ENCODE measurements at places on chromosomes 3 and 15.

DNA sequence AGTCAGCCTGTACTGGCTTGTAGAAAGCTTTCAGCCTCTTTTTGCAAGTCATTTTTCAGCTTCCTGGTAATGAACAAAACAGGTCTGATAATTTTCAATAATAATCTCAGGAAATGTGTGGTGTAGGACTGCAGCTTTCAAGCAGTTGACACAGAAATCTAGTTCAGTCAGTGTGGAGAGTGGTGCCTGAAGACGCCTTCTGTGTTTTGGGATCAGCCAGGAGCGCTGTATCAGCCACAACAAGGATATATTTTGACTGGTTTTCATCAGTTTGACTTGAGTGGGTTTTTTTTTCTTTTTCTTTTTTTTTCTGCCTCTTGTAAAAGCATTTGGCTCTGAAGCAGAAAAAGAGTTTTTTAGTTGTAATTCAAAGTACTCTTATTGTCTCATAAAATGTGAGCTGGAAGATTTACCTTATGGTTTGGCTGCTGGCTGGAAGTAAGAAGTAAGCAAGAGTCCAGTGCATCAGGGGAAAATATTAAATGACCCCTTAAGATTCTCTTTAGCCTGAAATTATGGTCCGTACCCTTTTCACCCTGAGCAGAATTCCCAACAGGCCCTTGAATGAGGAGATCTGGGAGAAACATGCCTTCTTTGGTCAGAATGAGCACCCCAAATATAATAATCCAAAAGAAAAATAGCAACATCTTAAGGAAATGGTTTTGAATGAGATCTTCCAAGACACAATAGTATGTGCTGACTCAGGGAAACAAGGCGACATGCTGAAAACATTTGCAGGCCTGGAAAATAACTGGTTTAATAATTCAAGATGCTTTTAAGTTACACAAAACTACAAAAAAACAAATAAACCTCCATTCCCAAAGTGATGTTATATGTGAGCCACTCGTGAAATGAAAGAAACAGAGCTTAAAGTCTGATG lies 332.7 kb upstream of the ADAMTS9 start:
- no peak for DNase-seq

- DNase-seq: no peak
These were observed 4.5 kb downstream of the EOGT start for GRCh38 chr3:69008980-69009379.

DNA sequence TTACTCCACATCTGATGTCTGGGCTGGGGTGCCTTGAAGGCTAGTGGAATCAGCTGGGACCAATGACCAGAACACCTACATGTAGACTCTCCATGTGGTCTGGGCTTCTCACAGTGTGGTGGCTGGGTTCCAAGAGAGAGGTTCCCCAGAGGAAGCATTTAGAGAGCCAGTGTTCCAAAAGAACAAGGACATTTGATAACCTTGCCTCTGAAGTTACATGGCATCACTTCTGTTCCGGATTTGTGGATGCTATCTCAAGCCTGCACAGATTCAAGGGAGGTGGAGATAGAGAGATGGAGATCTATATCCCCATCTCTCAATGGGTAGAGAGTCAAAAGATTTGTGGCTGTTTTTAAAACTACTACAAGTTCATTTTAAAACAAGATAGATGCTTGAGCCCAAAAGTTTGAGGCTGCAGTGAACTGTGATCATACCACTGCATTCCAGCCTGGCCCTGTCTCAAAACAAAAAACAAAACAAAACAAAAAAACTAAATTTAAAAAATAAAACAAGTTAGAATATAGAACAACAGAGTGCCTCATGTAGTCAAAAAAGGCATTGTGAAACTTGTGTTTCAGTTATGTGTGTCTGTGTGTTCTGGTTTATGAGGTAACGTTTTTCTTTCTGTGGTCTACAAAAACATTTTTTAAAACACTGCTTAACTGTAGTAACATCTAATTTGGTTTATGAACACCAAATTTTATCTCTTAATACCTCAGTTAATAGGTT lies 44.8 kb downstream of the PDE8A start:
- DNase-seq: no peak

DNA sequence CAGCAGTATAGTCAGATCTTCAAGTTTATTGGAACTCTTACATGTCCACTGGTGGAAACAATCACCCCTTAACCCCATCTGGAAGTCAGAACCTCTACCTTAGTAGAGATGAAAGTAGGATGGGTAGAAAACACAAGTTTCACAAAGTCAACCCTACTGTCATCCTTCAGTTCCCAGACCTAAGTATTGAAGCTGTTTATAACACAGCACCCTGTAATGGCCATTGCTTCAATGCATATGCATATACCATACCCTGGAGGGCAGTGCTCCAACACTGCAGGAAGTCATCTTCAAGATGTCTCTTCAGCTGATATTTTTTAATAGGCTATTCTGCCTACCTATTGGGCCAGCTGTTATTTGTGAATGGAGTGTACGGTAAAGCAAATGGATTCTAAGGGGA lies 241.3 kb downstream of the UBE2E2 start:
- no peak for DNase-seq

- no peak for DNase-seq
These were observed 5.2 kb downstream of the NR1D2 start for GRCh38 chr3:23950293-23950692.

- DNase-seq: no peak
These were observed 315.0 kb upstream of the NR2E3 start for GRCh38 chr15:71495398-71495780.

DNA sequence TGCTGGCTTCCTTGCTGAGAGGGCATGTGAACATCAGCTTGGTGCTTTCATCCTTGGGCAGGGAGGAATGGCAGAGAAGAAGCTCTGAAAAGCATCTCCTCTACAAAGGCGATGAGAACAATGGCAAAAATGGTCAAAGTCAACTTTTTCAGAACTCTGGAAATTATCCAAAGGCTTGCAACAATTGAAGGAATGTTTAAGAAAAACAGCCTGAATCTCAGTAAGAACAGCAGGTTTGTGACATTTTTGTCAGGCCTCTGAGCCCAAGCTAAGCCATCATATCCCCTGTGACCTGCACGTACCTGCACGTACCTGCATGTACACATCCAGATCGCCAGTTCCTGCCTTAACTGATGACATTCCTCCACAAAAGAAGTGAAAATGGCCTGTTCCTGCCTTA lies 51.8 kb downstream of the ONECUT1 start:
- no peak for DNase-seq

DNA sequence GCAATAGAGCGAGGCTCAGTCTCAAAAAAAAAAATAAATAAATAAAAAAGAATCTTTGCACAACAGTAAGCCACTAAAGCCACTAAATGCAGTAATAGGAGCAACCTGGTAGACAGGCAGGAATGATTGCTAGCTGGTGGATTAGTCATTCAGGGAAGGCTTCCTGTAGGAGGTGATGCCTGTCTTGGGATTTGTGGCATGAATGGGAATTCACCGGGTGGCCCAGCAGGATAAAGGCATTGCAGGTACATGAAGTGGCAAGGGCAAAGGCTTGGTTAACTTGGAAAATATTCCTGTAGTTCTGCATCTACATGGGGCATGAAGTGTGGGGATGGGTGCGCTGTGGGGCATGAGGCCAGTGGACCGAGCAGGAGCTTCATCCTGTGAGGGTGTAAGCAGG lies 94.5 kb downstream of the IQSEC1 start:
- no peak for DNase-seq

DNA sequence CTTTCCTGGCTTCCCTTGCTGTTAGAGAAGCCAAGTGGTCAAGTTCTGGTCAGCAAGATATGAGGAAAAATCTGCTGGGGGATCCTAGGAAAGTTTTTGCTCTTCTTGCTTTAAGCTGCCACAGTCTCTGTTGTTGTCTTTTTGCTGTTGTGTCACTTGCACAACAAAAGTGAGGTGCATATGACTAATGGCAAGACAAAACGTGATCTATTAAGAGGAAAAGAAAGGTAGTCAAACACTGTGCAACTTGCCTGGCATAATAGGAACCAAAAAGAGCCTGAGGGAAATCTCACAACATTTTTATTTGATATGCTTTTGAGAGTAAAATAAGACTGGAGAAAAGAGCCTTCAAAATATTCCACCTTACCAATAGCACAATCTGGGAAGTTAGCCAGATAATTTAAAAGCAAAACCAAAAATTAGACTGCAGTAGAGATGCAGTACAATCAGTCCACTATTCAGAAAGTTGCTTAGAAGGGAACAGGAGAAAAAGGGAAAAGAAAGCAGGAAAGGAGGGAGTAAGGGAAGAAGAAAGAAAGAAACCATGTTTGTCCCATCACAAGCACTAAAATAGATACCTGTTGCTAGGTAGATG lies 110.0 kb upstream of the SLC4A7 start:
- DNase-seq: no peak

DNA sequence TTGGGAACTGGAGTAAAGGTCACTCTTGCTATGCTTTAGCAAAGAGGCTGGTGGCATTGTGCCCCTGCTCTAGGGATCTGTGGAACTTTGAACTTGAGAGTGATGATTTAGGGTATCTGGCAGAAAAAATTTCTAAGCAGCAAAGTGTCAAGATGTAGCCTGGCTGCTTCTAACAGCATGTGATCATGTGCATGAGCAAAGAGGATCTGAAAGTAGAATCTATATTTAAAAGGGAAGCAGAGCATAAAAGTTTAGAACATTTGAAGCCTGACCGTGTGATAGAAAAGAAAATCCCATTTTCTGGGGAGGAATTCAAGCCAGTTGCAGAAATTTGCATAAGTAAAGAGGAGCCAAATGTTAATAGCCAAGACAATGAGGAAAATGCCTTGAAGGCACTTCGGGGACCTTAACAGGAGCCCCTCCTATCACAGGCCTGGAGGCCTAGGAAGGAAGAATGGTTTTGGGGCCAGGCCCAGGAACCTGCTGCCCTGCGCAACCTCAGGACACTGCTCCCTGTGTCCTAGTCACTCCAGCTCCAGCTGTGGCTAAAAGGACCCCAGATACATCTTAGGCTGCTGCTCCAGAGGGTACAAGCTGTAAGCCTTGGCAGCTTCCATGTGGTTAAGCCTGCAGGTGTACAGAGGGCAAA lies 212.2 kb upstream of the LINGO1 start:
- DNase-seq: no peak

- DNase-seq: no peak
These were observed 123.8 kb upstream of the BNIP2 start for GRCh38 chr15:59812889-59813288.

DNA sequence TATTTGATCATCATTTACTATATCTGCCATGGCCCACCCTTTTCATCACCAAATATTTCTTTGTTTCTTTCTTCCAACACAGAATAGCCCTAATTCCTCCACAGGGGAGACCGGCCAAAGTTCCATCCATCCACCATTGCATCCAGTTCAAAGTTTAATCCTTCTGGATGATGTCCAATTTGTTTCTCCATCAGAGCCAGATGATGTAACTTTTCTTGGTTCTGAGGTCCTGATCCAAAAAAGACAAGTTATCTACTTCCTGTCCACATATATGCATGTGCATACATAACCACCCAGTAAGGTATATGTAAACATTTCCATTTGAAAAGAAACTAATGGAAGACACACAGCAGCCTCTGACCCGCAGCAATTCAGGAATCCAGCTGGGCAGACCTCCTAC lies 237.3 kb downstream of the SHOX2 start:
- no peak for DNase-seq

DNA sequence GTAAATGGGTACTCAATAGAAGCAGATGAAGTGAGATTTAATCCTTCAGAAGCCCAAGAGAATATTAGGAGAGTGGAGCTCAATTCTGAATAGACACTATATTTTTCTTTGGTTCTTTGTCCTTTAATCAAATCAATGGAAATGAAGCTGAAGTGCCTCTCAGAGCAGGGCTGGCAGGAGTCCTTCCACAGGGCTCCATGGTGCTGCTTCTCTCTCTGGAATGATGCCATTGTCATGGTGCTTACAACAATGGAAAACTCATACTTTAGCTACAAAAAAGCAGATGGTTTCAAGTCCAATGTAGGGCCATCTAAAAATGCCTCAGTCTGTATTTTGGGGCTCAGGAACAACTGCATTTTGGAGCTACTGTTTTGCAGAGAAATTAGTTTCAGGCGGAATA lies 125.1 kb downstream of the SNRK start:
- no peak for DNase-seq

GRCh38 chr3:129343643-129344360 lies 65.1 kb downstream of the HMCES start:
- DNase-seq: peak; percentile 32

- peak; percentile 78 for DNase-seq
These were observed at the start of gene FOXP1 for GRCh38 chr3:71583566-71584393. Gene FOXP1, minus strand, starts transcription at chr3:71583728. Its CDS starts 385,347 bp downstream, at chr3:71198381.

GRCh38 chr15:32041294-32041693 lies 11.0 kb downstream of the CHRNA7 start:
- no peak for DNase-seq

- no peak for DNase-seq
These were observed 17.2 kb upstream of the RBSN start for GRCh38 chr3:15116032-15116669.

DNA sequence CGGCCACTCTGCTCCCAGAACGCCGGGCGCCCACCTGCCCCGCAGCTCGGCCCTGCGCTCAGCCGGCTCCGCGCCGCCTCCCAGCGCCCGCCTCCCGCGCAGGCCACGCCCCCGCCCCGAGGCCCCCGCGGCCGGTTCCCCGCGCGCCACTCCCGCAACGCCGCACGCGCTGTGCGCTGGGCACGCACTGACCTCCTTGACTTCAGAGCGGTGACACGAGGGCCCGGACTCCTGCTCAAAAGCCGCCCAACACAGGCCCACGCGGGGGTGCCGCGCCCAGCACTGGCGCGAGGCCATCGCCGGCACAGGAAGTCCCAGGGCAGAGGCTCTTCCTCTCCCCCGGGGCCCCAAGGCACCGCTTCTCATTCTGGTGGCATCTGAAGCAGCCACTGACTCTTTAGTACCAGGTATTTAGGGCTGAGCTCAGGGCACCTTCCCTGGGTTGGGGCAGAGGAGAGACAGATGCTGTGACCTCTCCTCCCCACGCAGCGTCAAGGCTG lies 12.4 kb downstream of the TNK2 start:
- peak; percentile 74 for DNase-seq

DNA sequence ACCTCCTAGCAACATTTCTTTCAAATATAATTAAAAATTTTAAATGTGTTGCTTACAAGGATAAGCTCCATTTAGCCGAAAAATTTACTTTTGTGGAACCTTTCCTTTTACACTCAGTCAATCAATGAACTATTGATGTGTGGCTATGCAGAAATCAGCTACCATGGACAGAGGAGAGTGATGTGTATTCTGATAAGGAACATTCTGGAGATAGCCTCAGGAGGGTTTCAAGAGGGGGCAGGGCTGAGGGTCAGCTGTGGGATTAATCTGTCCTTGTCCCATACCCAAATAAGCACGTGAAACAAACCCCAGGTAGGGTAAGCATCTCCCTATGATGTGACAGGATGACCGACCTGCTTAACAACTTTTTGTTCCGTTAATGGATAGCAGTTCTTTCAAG lies 192.6 kb upstream of the PROK2 start:
- no peak for DNase-seq

- no peak for DNase-seq
These were observed 1066.5 kb downstream of the PLOD2 start for GRCh38 chr3:145094355-145094941.

- DNase-seq: no peak
These were observed 51.6 kb downstream of the CYP19A1 start for GRCh38 chr15:51286816-51287215.

- no peak for DNase-seq
These were observed 209.5 kb upstream of the SUCLG2 start for GRCh38 chr3:67863869-67864268.

GRCh38 chr3:141371882-141372281 lies 3.6 kb downstream of the ZBTB38 start:
- DNase-seq: no peak

- no peak for DNase-seq
These were observed 46.8 kb downstream of the DNAJC13 start for GRCh38 chr3:132464066-132464465.

GRCh38 chr3:195441476-195441991 lies 1.3 kb downstream of the ACAP2 start:
- no peak for DNase-seq
